ENCODE measurements at places on chromosomes 2 and 18. TPM values are rescaled to one million over a fixed set of nuclear protein-coding genes. Genes with fewer than 3 reads are reported as not detected.

GRCh38 chr2:218615868-218616315 lies 8.2 kb downstream of the PLCD4 start:
- DNase-seq, result no peak

GRCh38 chr2:31282634-31283033 lies 48.7 kb downstream of the EHD3 start:
- DNase-seq, result no peak

Gene DNAJC5G
- total RNA-seq, result not detected

Gene SGO2
- total RNA-seq, result 14.3 TPM

Gene DOCK10
- total RNA-seq, result 0.76 TPM

Gene IL36B
- total RNA-seq, result not detected
